Suprapubic skin (tissue), 4 donors: ENCODE measurements at places on chromosomes 4 and X.

GRCh38 chr4:40448875-40449274 lies 113.7 kb downstream of the CHRNA9 start:
- H3K4me3 ChIP-seq = no peak overlapping the region
- H3K4me1 ChIP-seq = peaks cover 16% of the 10 kb centered on the region
- H3K36me3 ChIP-seq = no peaks in the 10 kb centered on the region
- H3K27me3 ChIP-seq = no peaks in the 10 kb centered on the region
- no peak for DNase-seq
- H3K27ac ChIP-seq = no peak overlapping the region

GRCh38 chr4:56575820-56576429 lies 70.3 kb downstream of the ARL9 start:
- H3K27me3 ChIP-seq = no peaks in the 10 kb centered on the region
- H3K4me1 ChIP-seq = no peaks in the 10 kb centered on the region

GRCh38 chrX:96693407-96693806 lies 8.8 kb downstream of the DIAPH2 start:
- H3K36me3 ChIP-seq = no peaks in the 10 kb centered on the region
- no peak overlapping the region for H3K4me3 ChIP-seq
- H3K27me3 ChIP-seq = no peaks in the 10 kb centered on the region
- no peak for DNase-seq

GRCh38 chr4:162853788-162854187 lies 312.9 kb downstream of the NAF1 start:
- no peak overlapping the region for H3K4me3 ChIP-seq
- no peaks in the 10 kb centered on the region for H3K36me3 ChIP-seq
- H3K27me3 ChIP-seq = no peaks in the 10 kb centered on the region
- no peak for DNase-seq
- no peaks in the 10 kb centered on the region for H3K4me1 ChIP-seq
- H3K27ac ChIP-seq = no peak overlapping the region

DNA sequence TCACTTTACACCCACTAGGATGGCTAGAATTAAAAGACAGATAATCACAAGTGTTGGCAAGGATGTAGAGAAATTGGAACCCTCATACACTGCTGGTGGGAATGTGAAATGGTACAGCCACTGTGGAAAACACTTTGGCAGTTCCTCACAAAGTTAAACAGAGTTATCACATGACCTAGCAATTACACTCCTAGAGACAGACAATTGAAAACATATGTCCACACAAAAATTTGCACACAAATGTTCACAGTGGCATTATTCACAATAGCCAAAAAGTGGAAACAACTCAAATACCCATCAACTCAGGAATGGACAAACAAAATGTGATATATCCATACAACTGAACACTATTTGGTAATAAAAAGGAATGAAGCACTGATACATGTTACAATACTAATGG lies 5.7 kb downstream of the ZNF280C start:
- no peaks in the 10 kb centered on the region for H3K27me3 ChIP-seq
- H3K36me3 ChIP-seq = no peaks in the 10 kb centered on the region
- no peak for DNase-seq
- no peak overlapping the region for H3K27ac ChIP-seq
- H3K4me1 ChIP-seq = peaks cover 5% of the 10 kb centered on the region

DNA sequence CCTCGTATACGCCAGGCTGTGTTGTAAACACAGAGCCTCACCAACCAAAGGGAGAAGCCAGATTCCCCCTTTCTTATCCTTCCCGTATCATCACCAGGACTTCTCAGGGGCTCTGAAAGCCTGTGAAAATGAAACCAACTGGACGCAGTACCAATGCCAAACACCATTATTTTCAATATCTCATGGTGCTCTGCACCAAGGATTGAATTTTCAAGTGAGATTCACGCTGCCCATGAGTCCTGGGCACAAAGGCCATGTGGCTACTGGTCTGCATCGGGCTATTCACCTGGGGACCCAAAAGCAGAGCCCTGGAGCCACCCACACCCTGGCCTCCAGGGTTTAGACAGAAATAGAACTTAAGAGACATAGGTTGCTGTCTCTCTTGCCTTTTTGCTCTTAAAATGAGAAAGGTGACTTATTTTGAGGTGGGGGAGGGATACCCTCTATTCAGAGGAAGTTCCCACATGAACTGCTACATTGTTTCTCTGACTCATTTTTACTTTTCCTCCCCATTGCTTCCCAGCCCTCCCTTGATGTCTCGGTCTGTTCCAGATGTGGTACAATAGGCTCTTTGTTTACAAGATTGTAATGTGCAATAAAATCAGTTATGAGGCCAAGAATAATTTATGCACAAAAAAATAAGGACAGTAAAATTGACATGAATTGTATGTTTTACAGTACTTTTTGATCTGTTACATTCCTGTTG lies 55.4 kb downstream of the MAML3 start:
- H3K27ac ChIP-seq = peak overlapping the region; percentile 78
- no peak for DNase-seq
- H3K4me1 ChIP-seq = peaks cover 63% of the 10 kb centered on the region

- no peak overlapping the region for H3K4me3 ChIP-seq
- DNase-seq = no peak
- no peak overlapping the region for H3K27ac ChIP-seq
- no peaks in the 10 kb centered on the region for H3K4me1 ChIP-seq
- no peaks in the 10 kb centered on the region for H3K27me3 ChIP-seq
Measured at GRCh38 chrX:53704854-53705253, 18.3 kb upstream of the HUWE1 start.

DNA sequence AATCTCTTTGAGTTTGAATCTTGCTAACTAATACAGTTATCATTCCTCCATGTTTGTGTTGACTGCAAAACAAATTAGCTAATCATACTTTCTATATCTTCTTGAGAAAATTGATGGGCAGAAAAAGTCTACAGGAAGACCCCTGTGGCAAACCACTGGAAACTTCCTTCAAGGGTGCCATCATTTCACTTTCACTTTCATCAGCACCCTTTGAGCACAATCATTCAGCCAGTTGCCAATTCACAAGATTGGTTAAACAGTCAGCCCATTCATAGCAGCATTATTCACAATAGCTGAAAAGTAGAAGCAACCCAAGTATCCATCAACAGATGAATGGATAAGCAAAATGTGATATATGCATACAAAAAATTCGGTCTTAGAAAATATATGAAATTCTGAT lies 101.5 kb downstream of the CCDC160 start:
- no peak overlapping the region for H3K27ac ChIP-seq
- no peaks in the 10 kb centered on the region for H3K4me1 ChIP-seq
- H3K36me3 ChIP-seq = no peaks in the 10 kb centered on the region
- H3K27me3 ChIP-seq = no peaks in the 10 kb centered on the region

- H3K4me3 ChIP-seq = no peak overlapping the region
- H3K36me3 ChIP-seq = peaks cover 23% of the 10 kb centered on the region
Measured at GRCh38 chr4:2258091-2259035, 3.5 kb downstream of the MXD4 start.

GRCh38 chr4:184851200-184851541 lies 25.4 kb upstream of the ACSL1 start:
- DNase-seq = no peak
- no peaks in the 10 kb centered on the region for H3K4me1 ChIP-seq
- no peak overlapping the region for H3K4me3 ChIP-seq
- H3K36me3 ChIP-seq = no peaks in the 10 kb centered on the region
- H3K27ac ChIP-seq = no peak overlapping the region
- H3K27me3 ChIP-seq = no peaks in the 10 kb centered on the region

DNA sequence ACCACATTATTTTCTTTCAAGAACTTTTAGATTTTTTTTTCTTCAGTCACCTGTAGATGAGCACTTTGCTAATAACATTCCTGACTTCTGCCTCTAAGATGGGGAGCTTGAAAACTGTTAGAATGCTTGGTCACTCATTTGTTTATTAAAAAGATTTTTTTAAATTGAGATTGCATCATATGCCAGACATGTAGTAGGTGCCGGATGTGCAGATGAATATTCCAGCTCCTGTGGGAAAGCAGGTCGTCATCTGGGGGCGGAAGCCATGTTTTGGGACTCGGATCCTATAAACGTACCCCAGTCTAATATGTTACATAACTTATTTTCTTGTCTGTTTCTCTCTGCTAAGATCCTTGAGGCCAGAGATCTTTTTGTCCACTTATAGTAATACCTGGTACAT lies 236.8 kb downstream of the ARHGAP10 start:
- DNase-seq = no peak
- H3K4me3 ChIP-seq = no peak overlapping the region
- H3K27ac ChIP-seq = no peak overlapping the region

GRCh38 chrX:11567528-11568220 lies 98.0 kb downstream of the ARHGAP6 start:
- no peak for DNase-seq
- H3K4me1 ChIP-seq = no peaks in the 10 kb centered on the region
- no peaks in the 10 kb centered on the region for H3K36me3 ChIP-seq
- H3K27me3 ChIP-seq = no peaks in the 10 kb centered on the region
- no peak overlapping the region for H3K4me3 ChIP-seq

DNA sequence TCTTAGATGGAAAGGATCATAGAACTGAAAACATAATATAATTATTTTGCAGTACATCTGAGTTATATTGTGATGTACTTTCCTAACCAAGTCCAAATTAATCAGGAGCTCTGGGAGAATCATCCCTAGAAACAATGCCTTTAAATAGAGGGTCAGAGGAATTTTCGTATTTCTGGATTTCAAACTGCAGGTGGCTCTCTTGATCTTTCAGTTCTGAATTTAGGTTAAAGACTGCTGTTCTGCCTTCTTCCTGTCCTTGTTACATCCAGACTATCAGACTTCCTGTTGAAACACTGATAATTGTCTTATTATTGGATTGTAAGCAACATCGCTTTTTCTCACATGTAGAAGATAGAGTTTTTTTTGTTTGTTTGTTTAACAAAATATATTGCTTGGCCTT lies 142.7 kb downstream of the RPA4 start:
- H3K27me3 ChIP-seq = no peaks in the 10 kb centered on the region
- no peak overlapping the region for H3K4me3 ChIP-seq
- DNase-seq = no peak
- no peaks in the 10 kb centered on the region for H3K36me3 ChIP-seq

DNA sequence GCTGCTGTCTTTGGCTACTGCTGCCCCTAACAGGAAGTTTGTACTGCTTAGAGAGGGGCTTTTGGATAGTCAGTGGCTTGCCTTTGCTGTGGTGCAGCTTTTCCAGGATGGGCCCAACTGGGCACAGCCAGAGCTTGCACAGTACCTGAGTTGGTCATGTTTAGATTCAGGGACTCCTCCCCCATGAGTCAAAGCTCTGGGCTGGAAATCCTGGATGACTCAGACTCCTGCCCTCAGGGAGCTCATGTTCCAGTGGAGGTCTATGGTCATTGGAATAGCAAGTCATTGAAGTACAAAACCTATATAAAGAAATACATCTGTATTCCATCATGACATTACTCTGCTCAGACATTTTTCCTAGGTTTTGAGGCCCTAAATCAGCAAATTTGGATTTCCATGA lies 66.7 kb upstream of the PJA1 start:
- no peak for DNase-seq
- H3K4me1 ChIP-seq = no peaks in the 10 kb centered on the region
- H3K27me3 ChIP-seq = no peaks in the 10 kb centered on the region
- no peak overlapping the region for H3K27ac ChIP-seq

DNA sequence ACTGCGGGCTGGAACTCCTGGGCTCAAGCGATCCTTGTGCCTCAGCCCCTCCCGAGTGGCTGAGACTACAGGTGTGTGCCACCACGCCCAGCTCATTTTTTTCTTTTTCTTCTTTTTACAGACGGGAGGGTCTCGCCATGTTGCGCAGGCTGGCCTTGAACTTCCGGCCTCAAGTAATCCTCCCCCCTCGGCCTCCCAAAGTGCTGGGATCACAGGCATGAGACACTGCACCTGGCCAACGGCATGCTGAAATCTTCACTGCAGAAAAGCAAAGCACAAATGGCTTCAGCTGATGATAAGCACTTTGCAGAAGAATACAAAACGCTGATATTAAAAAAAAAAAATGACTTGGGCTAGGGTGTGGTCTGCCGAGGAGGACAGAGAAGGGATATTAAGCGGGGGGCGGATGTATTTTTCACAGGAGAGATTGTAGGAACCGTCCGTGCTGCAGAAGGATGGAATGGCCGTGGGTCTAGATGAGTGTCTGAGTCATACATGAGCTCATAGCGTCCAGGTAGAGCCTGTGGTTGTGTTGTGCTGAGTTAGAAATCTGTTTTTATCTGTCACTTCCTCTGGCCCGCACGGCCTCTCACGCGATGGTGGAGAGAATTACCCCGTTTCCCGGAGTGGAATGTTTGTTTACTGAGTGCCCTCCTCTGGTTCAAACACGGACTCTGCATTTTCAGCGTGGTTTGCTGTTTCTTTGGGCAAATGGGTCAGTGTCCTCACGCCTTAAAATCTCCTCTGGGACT lies 8.5 kb upstream of the AKAP17A start:
- no peak for DNase-seq
- H3K4me3 ChIP-seq = no peak overlapping the region
- no peaks in the 10 kb centered on the region for H3K4me1 ChIP-seq
- H3K36me3 ChIP-seq = no peaks in the 10 kb centered on the region
